Stimulated activated CD4-positive, alpha-beta T cell treated with anti-CD3 and anti-CD28 coated beads, Interleukin-1b, Interleukin-23, amount 100 ng/mL, for 1 hour (primary cell): ENCODE measurements at places on chromosomes 4 and X.

GRCh38 chr4:7428261-7429068 lies 6.3 kb downstream of the PSAPL1 start:
- no peak for DNase-seq

DNA sequence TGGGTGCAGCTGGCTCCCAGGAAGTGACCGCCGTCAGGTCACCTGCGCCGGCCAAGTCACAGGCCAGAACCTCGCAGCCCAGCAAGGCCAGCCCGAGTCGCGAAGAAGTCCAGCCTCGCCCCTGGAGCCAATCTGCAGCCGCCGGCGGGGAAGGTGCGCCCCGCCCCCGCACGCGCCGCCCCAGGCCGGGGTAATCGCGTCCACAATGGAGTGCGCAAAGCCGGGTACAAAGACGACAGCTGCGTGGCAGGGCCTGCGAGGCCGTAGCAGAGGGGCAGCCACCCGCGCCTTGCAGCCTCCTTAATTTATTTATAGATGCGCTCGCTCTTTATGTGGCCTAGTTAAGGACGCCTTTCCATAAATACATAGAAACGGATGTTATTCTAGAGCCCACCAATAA lies 139.4 kb upstream of the CPEB2 start:
- DNase-seq = no peak

DNA sequence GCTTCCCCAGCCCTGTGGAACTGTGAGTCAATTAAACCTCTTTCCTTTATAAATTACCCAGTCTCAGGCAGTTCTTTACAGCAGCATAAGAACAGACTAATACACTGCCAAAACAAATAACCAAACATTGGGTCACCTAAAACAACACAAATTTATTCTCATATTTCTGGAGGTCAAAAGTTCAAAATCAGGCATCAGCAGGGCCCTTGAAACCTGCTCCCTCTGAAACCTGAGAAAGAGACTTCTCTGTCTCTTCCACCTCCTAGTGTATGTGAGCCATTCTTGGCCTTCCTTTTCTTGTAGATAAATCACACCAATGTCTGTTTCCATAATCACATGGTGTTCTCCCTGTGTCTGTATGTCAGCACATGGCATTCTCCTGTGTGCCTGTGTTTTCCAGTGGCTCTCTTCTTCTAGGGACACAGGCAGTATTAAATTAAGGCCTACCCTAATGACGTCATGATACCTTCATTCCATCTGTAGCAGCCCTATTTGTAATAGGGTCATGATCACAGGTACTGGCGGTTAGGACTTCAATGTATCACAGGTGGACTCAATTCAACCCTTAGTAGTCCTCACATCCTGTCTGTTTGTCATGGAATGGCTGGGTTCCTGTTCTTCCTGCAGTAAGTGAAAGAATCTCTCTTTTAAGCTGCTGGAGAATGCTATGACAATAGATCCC lies 147.3 kb upstream of the CLNK start:
- no peak for DNase-seq

DNA sequence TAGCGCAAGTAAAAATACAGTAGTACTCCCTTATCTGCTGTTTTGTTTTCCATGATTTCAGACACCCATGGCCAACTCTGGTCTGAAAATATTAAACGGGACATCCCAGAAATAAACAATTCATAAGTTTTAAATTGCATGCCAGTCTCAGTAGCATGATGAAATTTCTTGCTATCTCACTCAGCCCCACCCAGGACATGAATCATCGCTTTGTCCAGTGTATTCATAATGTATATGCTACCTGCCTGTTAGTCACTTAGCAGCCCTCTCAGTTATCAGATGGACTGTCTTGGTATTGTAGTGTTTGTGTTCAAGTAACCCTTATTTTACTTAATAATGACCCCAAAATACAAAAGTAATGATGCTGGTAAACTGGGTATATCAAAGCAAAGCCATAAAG lies 158.2 kb upstream of the DDIT4L start:
- DNase-seq = no peak

- DNase-seq = no peak
Measured at GRCh38 chr4:77445823-77446222, 159.8 kb upstream of the CXCL13 start.

DNA sequence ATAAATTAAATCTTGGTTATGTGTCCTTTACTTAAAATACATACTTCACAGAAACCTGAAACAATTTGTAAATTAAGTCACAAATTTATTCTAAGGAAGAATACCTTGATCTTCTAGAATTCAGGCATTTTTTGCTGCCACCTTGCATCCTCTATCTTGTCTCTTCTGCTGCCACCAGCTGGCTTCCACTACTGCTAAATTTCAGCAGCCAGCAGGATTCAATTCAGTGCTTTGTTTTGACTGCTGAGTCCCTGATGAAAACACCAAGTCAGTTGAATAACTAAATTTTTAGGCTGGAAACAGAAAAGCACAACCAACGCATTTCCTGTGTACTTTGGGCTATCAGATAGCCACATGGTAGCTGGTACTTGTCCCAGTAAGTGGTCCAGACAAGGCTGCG lies 2.4 kb upstream of the MBTPS2 start:
- no peak for DNase-seq

DNA sequence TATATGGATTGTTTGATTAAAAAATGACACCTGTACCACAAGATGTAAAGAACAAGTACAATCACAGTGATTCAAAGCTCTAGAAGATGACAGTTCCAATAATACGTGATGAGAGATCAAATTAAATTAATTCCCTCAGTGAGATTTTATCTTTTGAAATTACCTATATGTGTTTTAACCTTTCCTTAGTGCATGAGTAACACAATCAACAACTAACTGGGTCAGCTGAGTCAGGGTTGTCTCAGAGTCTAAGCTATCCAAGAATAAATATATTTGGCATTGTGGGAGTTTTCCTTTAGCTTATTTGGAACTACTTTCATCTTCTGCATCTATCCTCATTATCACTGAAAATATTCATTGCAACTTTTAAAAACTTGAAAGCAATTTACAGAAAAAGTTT lies 162.8 kb downstream of the WDFY3 start:
- DNase-seq = no peak

DNA sequence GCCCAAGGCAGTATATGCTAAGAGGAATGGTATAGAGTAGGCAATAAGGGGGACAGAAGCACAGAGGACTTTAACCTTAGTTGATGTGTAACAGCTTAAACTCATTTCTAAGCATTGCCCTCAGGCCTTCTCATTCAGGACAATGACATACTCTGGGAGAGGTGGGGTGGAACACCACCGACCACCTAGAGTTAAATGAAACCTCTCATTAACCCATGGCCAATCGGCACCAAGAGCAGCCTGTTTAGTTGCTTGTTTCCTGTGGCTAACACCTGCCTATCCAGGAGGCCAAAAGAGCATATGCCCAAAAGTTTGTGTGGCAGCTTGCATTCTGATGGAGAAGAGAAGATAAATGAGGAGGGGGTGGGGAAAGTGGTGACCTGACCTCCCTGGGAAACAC lies 88.7 kb upstream of the PLAC1 start:
- DNase-seq = no peak

DNA sequence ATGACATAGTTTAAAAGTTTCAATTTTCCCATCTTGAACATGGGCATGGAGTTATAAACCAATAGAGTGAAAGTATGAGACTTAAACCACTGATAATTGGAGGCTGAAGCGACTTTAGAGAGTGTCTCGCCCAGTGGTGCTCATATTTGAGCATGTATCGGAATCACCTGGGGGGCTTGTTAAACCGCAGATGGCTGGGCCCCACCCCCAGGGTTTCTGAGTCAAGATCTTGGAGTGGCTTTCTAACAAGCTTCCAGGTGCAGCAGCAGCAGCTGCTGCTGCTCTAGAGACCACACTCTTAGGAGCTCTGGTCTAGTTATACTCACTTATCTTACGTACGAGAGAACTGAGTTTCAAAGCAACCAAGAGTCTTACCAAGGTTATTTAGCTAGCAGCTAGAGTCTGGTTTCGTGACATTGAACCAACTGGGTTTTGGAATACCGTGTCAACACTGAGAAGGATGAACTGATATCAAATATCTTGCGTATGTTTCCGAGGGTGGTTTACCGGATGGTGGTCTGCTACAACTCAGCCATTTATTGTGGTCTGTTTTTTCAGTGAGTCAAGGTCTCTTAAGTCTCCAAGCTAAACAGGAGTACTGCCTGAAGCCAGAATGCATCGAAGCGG lies 5.9 kb downstream of the PHEX start:
- no peak for DNase-seq

GRCh38 chrX:36898301-36898700 lies 109.9 kb upstream of the FAM47C start:
- no peak for DNase-seq

DNA sequence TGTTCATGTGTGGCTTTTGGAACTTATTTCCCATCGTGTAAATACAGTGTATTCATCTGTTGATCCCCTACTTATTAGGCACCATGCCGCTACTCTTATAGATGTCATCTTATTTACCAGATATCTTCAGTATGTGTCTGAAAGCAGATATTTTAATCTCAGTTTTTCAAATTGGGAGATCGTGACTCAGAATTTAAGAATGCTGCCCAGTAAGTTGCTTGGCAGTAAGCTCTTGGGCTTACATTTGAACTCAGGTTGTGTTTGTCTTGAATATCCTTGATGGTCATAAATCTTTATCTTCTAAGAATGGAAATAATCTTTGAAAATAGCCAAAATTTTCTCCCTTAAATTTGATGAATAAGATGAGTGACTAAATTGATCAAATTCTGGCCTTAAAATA lies 45.9 kb upstream of the RPA4 start:
- DNase-seq = no peak

DNA sequence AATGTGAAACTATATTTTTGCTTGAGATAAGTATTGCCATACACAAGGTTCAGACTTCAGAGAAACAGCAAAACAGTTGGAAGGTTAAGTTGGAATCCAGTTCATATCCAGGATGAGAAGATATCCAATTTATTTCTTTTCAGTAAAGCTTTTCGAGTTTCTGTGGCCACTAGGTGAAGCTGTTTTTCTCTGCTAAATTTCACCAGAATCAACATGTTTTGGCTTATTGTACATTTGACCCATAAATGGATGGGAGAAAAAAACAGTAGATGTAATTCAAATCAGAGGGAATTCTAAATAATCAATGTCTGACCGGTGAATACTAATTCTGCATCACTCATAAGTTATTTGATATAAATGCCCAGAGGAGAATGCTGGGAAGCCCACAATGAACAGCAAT lies 9.1 kb upstream of the METTL14 start:
- DNase-seq = no peak

DNA sequence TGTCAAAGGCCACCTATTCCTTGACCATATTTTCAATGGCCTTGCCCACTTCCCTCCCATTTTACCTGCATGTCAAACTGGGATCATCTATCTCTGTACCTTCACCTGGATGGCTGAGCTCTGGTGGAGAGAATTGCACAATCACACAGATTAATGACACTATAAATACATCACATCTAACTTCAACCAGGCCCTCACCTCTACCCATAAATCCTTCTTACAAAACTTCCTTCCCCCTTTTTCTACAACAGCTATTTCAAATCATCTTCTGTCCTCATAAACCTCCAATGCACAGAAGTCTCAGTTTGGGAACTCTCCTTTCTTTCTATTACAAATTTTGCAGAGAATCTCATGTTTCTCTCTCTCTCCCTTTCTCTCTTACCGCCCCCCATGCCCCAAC lies 9.2 kb downstream of the PALLD start:
- DNase-seq = no peak

DNA sequence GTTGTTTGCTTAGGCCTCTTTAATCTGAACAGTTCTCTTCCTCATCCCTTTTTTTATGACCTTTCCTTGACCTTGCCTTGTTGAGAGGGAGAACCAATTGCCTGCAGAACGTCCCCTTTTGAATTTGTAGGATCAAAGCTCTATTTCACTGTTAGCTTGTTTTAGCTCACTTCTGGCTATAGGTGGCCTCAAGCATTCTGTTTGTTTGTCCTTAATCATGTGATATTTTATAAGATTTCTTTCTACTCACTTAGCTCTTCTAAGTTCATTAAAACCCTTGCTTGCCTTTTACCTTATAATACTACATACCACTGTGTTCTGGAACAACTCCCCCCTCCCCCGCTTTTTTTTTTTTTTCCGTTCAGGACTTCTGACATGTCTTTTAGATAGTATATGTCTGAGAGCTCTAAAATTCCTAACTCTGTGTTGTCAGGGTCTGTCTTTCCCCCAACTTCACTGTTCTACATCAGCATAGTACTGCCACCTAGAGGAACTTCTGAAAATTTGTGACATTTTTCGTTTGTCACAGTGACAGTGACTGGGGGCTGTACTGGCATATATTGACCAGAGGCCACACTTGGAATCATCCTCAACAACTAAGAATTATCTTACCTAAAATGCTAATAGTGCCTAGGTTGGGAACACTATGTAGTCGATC lies 128.5 kb downstream of the LARP7 start:
- DNase-seq = no peak

GRCh38 chr4:138078253-138078652 lies 163.9 kb downstream of the SLC7A11 start:
- DNase-seq = no peak

DNA sequence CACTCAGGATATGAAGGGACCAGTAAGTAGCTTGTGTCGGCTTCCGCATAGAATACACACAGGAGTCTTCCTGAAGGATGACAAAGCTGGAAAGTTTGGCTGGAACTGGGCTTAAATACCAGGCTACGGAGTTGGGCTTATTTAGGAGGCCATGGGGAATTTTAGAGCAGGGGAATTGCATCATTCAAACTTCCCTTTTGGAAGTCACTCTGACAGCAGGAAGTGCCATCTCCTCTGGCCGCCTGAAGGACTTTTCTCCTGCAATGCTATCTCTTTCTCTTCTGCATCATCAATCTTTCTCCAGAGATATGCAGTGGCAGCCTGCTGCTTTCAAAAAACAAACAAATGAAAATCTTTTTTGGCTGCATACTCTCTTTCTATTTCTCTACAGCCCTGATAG lies 48.4 kb upstream of the PAK3 start:
- no peak for DNase-seq

GRCh38 chr4:10861036-10861435 lies 176.5 kb upstream of the CLNK start:
- no peak for DNase-seq

DNA sequence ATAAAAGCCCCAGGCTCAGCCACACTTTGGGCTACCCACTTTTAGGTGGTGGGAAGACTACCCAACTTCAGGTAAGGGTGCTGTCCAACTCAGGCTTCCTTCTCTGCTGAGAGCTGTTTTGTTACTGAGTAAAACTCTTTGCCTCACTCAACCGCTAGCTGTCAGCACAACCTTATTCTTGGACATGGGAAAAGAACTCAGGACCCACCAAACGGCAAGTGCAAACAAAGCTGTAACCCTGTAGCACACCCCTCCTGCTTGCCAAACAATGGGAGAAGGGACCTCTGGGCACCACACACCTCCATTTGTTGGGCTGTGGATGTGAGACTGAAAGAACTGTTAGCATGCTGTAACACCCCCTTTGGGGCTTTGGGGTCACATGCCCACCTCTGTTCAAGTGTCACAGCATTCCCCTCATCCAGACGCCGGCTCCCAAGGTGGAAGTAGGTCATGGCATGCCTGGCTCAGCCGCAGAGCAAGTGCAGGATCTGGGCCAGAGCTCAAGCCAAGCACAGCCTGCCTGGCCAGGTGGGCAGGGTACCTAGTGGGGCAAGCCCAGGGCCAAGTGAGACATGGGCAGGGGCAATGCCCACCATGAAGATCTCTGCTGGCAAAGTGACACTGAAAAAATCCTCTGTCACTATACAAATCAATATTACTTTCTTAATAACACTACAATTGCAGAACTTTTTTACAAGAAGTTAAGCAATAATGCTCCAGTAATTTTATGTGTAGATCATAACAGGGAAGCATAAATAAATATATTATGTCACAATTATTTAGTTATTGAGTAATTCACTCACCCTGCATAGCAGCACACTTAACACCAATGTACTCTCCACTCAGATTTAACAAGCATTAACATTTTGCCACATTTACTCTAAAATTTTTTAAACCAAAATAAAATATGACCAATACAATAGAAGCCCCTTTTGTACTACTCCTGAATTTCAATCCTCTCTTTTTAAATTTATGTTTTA lies 107.2 kb downstream of the TBCK start:
- DNase-seq = no peak
